ENCODE measurements at places on chromosomes 2 and 18. TPM values are rescaled to one million over a fixed set of nuclear protein-coding genes. Genes with fewer than 3 reads are reported as not detected.

The MYO7B gene
- total RNA-seq, result 0.12 TPM

The GATA6 gene
- not detected for total RNA-seq

The ZNF396 gene
- 0.19 TPM for total RNA-seq

The LTBP1 gene
- total RNA-seq, result 0.14 TPM

The KLHL30 gene
- not detected for total RNA-seq

The BCL11A gene
- not detected for total RNA-seq

The PROC gene
- 0.12 TPM for total RNA-seq

The PLGLB1 gene
- 0.85 TPM for total RNA-seq

The GTF2A1L gene
- not detected for total RNA-seq

The RGPD4 gene
- total RNA-seq, result not detected

The TET3 gene
- 22.0 TPM for total RNA-seq

The GALNT14 gene
- total RNA-seq, result 0.33 TPM

The MLPH gene
- total RNA-seq, result not detected

The FBXO41 gene
- 33.8 TPM for total RNA-seq

The MOGAT1 gene
- total RNA-seq, result not detected

The CAVIN2 gene
- total RNA-seq, result not detected
